ENCODE measurements at places on chromosomes 12 and 14.
A peak's percentile ranks its signal among the peaks of the same experiment; 100 is the strongest.

DNA sequence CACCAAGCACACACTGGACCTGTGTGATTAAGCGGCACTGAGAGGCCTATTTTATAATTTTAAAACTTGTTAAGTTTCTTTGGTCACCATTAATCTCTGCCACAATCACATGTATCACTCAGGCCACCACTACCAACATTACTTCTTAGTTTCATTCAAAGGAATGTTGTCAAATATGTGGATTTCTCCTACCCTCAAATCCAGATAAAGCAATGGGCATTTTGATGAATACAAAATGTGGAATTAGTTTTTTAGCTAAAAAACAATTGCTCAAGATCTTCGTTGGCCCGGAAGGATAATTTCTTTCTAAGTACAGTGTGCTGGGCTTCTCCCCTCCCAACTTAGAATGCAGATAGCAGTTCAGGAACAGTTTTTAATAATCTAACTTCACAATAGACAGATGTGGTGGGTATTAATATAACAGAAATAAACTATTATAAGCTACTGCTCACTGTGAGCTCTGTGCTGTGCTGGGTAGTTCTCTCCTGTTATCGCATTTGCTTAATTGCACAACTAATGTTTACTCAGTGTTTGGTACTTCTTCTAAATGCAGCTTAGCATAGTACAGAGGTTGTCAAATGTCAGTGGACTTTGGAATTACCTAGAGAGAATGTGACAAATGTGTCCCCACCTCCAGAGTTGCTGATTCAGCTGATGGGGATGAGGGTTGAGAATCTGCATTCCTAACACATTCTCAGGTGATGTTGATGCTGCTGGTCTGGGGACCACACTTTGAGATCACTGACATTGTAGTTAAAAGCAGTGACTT, 266.7 kb upstream of the AMIGO2 start:
- no peak for DNase-seq

DNA sequence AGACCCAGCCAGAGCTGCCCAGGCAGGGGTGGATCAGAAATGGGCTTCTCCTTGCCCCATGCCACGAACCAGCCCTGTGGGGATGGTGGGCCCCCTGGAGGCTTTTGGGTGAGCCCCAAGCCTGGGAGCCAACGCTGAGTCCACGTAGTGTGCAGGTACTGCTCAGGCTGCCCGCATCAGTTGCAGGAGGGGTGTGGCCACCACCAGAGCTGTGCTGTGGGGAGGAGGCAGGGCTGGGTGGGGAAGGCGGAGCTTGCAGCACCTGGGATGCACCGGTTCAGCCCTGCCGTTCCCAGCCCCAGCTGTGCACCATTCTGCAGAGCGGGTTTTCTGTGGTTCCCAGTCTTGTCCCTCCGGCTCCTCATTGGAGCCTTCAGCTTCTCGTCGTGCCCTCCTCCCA, 36.3 kb downstream of the IL31 start:
- DNase-seq = no peak

DNA sequence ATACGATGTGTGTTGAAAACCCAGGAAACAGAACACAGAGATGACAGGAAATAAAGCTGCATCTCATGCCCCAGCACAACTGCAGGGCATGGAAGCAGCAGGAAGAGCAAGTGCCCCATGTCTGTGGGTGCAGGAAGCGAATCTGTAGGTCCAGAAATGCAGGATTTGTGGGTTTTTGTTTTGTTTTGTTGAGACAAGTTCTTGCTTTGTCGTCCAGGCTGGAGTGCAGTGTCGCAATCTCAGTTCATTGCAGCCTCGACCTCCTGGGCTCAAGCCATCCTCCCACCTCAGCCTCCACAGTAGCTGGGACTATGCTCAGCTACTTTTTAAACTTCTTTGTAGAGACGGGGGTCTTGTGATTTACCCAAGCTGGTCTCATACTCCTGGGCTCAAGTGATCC, 6.2 kb upstream of the RPS6KL1 start:
- DNase-seq = no peak

DNA sequence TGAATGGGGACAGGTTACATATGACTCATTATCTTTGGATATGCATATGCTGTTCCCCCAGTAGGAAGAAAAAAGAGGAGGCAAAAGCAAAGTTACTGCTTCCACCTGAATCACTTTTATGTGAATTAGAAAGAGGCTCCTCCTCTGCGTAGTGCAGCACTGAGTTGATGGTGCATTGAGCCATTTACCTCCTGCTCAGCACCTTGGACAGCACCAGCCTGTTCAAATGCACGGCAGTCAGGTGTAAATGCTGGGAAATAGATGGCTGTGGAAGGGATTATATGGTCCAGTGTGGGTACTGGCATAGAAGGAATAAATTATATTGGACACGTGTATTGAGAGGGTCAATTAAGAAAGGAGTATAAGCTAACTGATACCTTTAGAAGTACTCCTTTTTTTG, 541.9 kb upstream of the SEL1L start:
- no peak for DNase-seq

DNA sequence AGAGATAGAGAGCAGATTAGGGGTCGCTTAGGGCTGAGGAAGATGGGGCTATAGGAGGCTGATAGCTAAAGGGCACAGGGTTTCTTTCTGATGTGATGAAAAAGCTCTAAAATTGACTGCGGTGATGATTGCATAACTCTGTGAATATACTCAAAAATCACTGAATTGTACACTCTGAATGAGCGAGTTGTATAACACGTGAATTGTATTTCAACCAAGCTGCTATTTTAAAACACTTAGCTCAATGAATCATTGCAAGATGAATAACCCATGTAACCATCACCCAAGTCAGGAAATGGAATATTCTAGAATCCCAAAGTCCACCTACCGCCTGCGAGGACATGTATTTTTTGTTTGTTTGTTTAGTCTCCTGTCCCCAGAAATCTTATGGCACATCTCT, 60.1 kb upstream of the CCND2 start:
- DNase-seq = no peak

DNA sequence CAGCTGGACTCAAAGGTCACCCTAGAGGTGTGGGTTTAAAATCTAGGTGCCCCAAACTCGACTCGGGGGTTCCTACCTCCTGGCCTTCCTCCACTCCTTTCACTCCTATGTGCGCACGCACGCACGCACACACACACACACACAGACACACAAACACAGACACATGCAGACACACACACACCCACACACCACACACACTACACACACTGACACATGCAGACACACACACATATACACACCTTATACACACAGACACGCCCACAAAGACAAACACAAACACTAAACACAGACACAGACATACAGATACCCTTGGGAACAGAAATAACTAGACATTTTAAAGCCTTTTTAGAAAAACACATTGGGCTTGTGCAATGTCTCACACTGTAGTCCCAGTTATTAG, 31.8 kb downstream of the GSC start:
- DNase-seq = no peak

DNA sequence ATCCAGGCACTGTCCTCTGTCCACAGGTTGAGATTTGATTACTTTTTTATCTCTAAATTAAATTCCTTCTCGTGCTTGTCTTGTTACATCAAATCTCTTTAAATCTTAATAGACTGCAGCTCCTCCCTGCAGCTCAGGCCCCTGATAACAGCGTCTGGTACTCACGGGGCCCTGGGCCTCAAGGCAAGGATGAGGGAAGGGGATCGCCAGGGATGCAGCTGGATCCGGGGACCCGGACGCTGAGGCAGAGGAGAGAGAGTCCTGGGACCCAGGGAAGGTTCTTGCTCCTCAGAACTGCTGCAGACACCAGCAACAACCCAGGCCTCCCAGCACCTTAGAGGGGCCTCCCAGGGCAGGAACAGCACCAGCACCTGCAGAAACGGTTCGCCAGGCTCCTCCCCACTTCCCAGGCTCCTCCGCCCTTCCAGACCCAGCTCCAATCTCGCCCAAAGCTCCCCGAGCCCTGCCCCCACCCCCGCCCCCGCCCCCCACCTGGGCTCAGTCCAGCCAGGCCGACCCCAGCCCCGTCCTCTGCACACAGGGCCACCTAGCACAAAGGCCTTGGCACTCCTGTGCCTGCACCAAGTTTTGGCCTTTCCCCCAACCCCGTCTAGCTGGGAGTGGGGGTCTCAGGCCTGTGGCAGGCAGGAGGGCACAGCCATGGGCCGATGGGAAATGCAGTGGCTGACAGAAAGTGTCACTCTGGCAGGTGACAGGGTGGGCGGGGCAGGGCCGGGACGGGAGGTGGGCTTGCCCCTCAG, 60.3 kb upstream of the GALNT9 start:
- DNase-seq = no peak

GRCh38 chr12:47739979-47740378, 14.7 kb upstream of the ENDOU start:
- no peak for DNase-seq

GRCh38 chr12:108798551-108799221, 58.7 kb downstream of the SSH1 start:
- no peak for DNase-seq

DNA sequence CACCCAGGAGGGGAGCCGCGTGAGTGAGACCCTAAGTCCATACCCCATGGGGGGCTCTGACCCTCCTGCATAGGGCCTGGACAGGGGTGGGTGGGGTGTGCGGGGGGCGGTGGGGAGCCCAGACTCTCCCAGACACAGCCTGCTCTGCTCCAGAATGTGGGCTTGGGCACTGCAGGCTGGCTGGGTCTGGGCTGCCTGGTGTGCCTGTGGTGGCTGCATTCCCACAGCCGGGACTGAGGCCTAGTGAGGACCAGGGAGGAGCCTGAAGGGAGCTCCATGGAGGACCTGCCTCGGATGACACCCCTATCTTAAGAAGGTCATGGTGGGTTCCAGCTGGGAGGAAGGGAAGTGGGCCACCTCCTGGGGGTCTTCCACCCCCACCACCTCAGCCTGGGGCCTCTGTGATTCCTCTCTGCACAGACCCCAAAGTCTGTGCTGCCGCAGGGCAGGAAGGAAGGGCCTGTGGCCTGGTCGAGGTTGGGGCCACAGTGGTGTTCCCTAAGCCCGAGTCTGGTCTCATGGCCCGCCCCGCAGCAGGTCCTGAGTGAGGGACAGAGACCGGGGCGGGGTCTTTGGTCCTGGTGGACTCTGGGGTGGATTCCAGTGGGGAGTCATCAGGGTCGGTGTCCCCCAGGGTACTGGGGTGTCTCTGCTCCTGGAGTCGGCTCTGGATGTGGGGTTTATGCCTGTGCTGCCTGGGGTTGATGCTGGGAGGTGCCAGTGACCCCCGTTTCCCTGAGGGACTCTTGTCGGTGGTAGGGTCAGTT, 392.3 kb downstream of the TMEM121 start:
- no peak for DNase-seq

DNA sequence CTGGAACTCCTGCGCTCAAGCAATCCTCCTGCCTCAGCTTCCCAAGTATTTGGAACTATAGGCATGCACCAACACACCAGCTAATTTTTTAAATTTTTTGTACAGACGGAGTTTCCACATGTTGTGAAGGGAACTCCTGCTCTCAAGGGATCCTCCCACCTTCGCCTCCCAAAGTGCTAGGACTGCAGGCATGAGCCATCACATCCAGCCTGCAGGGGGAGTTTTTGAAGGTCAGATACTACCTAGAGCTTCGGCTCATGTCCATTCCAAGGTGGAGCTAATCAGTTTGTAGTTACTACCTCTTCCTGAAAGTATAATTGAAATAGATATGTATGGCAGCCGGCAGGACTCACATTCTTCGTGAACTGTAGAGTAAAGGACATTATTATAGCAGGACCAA, 3.7 kb upstream of the TAS2R19 start:
- no peak for DNase-seq

DNA sequence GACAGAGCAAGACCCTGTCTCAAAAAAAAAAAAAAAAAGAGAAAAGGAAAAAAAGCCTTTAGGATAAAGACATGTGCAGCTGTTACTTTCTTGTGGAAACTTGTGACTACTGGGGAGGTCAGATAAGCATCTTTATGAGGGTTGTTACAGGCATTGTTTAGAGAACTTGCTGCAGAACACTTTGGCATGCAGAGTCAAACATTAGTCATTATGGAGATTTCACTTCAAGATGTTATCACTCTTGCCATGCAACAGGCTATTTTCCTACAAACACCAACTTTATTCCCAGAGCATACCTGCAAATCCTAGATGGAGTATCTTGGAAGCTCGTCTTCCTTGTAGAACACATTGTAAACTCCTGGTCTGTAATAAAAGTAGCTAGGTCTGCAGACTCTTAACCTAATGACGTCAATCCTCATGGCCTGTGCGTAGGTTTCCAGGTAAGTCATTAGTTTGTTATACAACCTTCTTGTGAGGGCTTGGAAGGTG, 36.3 kb upstream of the WDR89 start:
- DNase-seq = peak; percentile 6

DNA sequence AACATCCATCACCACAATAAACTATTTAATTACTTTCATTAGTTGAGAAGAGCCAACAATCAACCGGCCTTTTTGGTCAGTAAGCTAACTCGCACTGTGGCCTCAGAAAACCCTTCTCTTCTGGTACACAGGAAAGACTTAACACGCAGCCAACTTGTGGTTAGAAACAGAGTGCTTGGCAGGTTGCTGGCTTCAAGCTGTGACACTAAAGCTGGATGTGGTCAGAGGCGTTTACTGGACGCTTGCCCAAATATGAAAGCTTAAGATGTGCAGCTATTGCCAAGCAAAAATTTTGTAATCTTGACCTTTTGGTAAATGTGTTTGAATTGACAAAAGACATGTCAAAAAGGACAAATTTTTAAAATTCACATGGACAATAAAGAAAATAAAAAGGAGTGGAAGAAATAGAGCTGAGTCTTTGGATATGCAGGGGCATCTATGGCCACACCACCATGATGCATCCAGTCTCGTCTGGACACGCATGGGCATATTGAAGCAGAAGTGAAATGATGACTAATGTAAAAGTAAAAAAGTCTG, 2.6 kb upstream of the KLRK1 start:
- DNase-seq = no peak

DNA sequence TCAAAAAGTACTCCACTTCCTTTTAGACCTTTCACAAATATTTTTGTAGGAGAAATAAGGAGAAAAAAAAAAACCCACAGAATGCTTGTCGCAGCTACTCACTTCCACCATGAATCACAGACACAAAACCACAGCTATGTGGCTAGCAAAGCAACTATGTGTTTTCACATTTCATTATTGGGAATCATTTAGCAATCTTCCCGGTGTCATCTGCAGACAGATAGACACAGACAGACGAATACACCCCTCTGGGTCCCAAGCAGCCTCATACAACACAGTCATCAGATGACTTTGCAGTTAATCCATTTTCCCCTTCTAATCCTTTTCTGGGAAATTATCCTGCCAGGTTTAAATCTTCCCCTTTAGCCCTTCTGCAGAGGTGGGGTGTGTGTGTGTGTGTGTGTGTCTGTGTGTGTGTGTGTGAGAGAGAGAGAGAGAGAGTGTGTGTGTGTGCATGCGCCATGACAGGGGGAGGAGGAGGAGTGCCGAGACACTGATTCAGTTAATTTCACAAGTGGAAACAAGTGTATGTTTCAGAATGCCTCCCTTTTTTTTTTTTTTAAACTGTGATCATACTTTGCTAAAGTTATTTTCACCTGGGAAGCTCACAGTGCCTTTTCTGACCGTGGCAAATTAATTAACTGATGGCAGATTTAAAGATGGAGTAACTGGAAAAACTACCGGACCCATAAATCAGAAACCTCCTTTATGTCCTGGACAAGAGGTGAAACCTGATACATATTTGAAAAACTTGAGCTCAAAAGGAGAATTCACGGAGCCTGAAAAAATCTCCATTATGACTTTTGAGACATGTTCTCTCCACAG, 39.9 kb downstream of the LTBP2 start:
- peak; percentile 64 for DNase-seq
